Upper lobe of right lung (tissue), 1 donor: ENCODE measurements at places on chromosomes 4 and X. TPM values are rescaled to one million over a fixed set of nuclear protein-coding genes. Genes with fewer than 3 reads are reported as not detected.

Gene PCYT1B
- 0.14 TPM for total RNA-seq

Gene CAMK2D
- total RNA-seq, result 46.1 TPM

Gene CSAG2
- not detected for total RNA-seq

Gene GYPB
- not detected for total RNA-seq

- peak; percentile 67 for DNase-seq
- no peaks in the 10 kb centered on the region for H3K4me1 ChIP-seq
- no peak overlapping the region for H3K4me3 ChIP-seq
- no peaks in the 10 kb centered on the region for H3K27me3 ChIP-seq
Measured at GRCh38 chr4:37802068-37802666, 24.3 kb upstream of the PGM2 start.

DNA sequence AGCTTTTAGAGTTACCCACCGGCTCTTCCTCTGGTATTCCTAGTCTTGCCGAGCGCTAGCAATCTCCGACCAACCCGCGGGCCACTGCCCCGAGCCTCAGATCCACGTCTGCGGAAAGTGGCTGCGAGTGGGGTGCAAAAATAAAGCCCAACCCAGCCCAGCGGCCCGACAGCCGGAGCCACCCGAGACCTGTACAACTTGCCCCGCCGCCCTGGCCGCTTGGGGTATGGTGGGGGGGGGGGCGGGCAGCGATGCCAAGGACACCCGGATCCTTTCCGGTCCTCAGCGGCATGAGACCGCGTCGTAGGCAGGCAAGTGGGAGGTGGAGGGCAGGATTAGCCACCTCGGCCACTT lies 1.6 kb downstream of the SLITRK4 start:
- H3K27me3 ChIP-seq, result peaks cover 3% of the 10 kb centered on the region
- H3K4me1 ChIP-seq, result no peaks in the 10 kb centered on the region
- DNase-seq, result peak; percentile 54

DNA sequence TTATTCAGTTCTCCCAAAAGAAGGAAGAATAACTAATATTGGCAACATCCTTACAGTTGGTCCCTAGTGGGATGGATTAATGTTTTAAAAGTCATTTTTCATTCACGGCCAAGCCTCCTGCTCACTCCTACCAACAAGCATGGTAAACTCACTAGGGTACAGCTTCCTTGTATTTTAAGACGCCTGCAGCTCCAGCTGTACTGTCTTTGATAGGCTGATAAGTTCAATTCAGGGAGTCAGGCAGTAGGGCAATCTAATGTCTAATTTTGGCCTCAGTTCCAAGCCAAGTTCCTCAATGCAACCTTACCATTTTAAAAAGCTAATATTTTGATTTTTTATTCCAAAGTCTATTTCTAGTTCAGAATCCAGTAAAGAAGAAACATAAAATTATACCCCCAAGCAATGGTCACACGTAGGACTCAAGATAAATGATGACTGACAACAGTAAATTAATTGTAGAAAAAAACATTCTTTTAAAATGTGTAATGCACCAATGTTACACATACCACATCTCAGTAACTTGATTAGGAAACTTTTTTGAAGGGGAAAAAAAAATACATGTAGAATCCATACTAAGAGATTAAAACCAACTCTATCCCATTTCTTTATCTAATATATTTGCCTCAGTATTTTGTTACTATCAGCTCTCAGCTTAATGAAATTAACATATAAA lies 9.3 kb downstream of the LCORL start:
- H3K4me3 ChIP-seq, result no peak overlapping the region
- no peaks in the 10 kb centered on the region for H3K4me1 ChIP-seq
- H3K27me3 ChIP-seq, result no peaks in the 10 kb centered on the region
- no peak overlapping the region for H3K27ac ChIP-seq

DNA sequence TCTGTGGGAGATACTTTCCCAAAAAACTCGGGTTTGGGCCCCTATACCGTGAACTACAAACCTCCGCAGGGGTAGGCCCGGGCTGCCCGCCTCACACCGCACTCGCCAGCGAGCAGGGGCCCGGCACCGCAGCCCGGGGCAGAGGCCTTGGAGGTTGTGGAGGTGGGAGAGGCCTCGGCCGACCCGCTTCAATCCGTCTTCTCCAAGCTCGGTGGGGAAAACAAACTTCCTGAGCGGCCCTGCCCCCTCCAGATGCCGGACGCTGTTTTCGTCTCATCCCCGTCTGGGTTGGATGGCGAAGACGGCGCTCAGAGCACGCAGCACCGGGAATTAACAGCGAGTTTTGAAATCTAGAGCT lies 442 bp upstream of the MCUB start:
- H3K4me3 ChIP-seq, result peak overlapping the region; percentile 69
- H3K36me3 ChIP-seq, result no peaks in the 10 kb centered on the region
- H3K27ac ChIP-seq, result peak overlapping the region; percentile 76
- peak; percentile 67 for DNase-seq
- no peaks in the 10 kb centered on the region for H3K27me3 ChIP-seq
